Aorta (tissue), 5 donors: ENCODE measurements at places on chromosomes 4 and X. TPM values are rescaled to one million over a fixed set of nuclear protein-coding genes. Genes with fewer than 3 reads are reported as not detected.

The ASB5 gene
- total RNA-seq, result not detected

- H3K27me3 ChIP-seq, result no peaks in the 10 kb centered on the region
- H3K4me3 ChIP-seq, result no peak overlapping the region
- DNase-seq, result no peak
- no peaks in the 10 kb centered on the region for H3K36me3 ChIP-seq
Observed at GRCh38 chr4:78650106-78651024, 98.8 kb downstream of the ANXA3 start.

DNA sequence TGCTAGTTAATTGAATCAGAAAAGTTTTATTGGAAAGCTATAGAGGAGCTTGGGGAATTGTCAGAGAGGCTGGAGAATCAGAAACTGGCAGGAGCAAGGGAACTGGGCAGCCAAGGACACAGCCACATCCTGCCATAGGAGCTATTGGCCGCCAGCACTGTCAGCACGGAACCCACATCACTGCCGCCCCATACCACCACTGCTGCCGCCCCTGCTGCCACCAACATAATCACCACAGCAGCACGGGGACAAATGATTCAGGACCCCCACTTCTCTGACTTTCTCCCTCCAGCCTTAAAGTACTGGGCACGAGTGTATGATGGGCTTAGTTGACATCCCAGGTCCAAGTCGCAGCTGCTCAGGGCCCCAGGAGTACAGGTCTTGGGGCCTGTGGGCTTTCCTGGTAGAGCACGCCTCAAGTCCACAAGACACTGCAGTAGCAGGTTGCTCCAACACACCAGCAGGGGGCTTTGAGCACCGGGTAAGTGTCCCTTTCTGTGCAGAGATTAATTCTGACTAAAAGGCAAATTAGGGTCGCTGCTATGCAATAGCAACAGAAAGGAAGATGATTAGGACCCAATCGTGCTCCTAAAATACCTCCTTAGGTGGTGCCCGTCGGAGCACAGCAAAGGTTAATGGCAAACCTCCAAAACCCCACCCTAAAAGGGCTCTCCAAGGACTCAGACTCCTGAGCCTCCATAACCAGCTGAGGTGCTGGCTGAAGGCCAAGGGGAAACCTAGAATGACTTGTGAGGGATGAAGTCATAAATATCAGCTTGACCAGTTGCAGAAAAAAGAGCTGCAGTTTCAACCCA is 6.9 kb downstream of the PJA1 start:
- DNase-seq, result no peak
- H3K36me3 ChIP-seq, result no peaks in the 10 kb centered on the region
- H3K27me3 ChIP-seq, result no peaks in the 10 kb centered on the region
- H3K4me3 ChIP-seq, result no peak overlapping the region
- H3K4me1 ChIP-seq, result no peaks in the 10 kb centered on the region
- H3K27ac ChIP-seq, result peak overlapping the region; percentile 36

DNA sequence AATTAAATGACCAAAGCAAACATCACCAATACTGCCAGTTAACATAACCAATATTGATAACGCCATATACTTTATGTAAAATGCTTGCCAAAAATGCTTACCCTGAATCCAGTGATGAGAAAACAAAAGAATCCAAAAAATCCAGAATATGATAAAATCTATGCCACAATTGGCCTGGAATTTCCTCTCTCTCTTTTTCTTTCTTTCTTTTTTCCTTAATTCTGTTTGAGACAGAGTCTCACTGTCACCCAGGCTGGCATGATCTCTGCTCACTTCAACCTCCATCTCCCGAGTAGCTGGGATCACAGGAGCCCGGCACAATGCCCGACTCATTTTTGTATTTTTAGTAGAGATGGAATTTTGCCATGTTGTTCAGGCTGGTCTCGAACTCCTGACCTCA is 9.8 kb upstream of the SLC7A11 start:
- H3K27me3 ChIP-seq, result no peaks in the 10 kb centered on the region
- H3K36me3 ChIP-seq, result no peaks in the 10 kb centered on the region
- DNase-seq, result no peak
- no peak overlapping the region for H3K4me3 ChIP-seq
- H3K4me1 ChIP-seq, result no peaks in the 10 kb centered on the region

DNA sequence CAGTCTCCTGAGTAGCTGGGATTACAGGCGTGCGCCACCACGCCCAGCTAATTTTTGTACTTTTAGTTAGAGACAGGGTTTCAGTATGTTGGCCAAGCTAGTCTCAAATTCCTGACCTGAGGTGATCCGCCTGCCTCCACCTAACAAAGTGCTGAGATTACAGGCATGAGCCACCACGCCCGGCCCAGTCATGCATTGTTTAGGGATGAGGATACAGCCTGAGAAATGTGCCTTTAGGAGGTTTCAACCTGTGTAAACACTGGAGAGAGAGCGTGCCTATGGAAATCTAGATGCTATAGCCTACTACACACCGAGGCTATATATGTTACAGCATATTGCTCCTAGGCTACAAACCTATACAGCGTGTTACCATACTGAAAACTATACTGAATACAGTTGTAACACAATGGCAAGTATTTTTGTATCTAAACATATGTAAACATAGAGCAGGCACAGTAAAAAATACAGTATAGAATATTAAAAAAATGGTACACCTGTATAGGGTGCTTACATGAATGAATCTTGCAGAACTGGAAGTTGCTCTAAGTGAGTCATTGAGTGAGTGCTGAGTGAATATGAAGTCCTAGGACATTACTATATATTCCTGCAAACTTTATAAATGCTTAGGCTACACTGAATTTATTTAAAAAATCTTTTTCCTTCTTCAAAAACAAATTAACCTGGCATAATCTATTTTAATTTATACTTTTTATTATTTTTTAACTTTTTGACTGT is 588.2 kb upstream of the ADGRL3 start:
- DNase-seq, result no peak
- H3K36me3 ChIP-seq, result no peaks in the 10 kb centered on the region
- H3K27ac ChIP-seq, result no peak overlapping the region
- H3K27me3 ChIP-seq, result no peaks in the 10 kb centered on the region
- no peaks in the 10 kb centered on the region for H3K4me1 ChIP-seq
- H3K4me3 ChIP-seq, result no peak overlapping the region
